ENCODE measurements at places on chromosomes 2 and 18.

GRCh38 chr2:68774569-68775271 lies 40.1 kb downstream of the ARHGAP25 start:
- DNase-seq: no peak

GRCh38 chr2:190254063-190254850 lies 65.4 kb downstream of the HIBCH start:
- DNase-seq: no peak

GRCh38 chr18:75544051-75544481 lies 116.6 kb upstream of the SMIM21 start:
- no peak for DNase-seq

- peak; percentile 58 for DNase-seq
Measured at GRCh38 chr2:54336136-54336976, 80.3 kb upstream of the TSPYL6 start.

DNA sequence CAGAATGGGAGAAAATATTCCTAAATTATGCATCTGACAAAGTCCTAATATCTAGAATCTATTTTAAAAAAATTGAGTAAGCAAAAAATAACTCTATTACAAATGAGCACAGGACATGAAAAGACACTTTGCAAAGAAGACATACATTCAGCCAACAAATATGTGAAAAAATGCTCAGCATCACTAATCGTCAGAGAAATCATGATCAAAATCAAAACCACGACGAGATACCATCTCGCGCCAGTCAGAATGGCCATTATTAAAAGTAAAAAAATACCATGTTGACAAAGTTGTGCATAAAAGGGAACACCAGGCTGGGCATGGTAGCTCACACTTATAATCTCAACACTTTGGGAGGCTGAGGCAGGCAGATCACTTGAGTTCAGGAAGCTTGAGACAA lies 63.5 kb downstream of the EVA1A start:
- DNase-seq: no peak

DNA sequence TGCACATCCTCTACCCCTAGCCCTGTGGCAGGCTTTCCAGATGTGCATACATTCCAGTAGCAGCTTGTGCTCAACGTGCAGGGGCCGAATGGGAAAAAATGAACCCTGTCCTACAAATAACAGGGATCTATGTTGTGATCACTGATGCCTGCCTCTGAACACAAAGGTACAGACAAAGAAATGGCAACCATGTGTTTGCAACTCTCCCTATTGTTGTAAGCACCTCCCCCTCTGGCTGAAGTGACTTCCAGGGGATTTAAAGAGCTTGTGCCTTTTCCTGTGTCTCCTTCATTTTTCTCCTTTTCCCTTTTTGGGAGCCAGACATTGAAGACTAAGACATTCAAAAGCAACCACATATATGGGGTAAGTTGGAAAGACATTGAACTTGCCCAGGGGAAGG lies 21.6 kb downstream of the ARHGAP25 start:
- DNase-seq: no peak

DNA sequence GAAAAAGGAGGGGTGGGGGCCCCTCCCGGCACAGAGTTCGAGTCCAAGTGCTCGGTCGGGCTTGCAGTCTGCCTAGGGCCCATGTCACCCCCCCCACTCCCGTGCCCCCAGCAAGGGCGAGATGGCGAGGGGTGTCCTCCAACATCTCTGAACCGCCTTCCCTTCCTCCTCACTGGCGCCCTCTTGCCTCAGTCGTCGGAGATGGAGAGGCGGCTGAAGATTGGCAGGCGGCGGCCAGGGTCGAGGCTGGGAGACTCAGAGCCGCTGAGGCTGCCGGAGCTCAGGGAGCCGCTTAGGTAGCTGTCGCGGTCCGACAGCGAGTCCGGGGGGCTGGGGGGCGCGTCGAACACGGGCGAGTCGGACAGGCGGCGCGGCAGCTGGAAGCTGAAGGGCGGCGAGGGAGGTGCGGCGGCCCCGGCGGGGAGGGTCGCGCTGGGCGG lies 2.3 kb downstream of the ZFP36L2 start:
- DNase-seq: peak; percentile 38

GRCh38 chr2:38421274-38422056 lies 44.4 kb upstream of the ATL2 start:
- no peak for DNase-seq

- DNase-seq: no peak
Measured at GRCh38 chr18:50360611-50361010, 14.2 kb upstream of the SKA1 start.

DNA sequence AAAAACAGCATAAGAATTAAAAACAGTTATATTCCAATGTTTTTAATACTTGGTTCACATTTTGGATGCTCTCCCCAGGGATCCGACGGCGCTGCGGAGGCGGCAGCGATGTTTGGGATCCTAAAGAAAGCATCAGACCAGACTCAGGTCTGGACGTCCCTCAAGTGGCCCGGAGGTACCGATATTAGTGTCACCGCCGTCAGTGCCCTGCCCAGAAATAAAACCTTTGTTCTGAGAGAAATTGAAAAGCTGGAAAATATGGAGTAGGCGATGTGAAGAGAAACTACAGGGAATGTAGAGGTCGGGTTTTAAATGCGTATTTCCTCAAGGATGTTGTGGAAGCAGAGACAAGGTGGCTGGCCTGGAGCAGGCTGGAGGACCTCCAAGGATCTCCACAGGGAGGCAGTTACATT lies 683 bp upstream of the TBC1D8 start:
- DNase-seq: no peak

- no peak for DNase-seq
Measured at GRCh38 chr2:66169076-66169475, 265.8 kb upstream of the MEIS1 start.

DNA sequence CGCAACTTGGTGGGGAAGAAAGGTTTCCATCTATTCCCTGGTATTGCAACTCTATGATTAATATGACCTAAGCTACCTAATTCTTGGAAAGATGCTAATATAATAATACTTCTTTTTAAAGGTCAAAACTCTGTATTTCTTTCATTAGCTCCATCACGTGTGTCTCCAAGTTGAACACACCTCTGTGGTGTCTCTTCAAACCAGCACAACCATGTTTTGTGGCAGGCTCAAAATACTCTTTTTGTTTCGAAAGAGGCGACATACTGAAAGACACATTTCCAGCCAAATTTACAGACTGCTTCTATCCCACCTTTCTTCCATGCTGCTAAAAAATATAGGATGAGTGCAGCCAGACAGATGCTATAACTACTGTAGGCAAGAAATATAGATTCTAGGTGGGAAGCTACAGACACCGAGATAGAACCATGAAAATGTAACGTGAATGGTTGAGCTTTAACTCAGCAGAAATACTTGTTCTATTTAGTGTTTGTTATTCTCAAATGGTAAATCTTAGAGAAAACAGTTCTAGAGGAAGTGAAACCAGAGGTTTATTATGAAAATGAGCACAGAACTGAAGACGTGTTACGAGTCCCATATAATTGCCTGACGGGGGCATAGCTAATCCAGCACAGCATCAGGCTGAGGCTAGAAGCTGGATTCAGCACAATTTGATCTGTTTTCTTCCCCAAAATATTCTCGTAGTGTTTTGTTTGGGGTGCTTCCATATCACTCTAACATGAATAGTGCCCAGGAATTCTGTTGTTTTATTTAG lies 991.5 kb upstream of the FANCL start:
- DNase-seq: no peak

DNA sequence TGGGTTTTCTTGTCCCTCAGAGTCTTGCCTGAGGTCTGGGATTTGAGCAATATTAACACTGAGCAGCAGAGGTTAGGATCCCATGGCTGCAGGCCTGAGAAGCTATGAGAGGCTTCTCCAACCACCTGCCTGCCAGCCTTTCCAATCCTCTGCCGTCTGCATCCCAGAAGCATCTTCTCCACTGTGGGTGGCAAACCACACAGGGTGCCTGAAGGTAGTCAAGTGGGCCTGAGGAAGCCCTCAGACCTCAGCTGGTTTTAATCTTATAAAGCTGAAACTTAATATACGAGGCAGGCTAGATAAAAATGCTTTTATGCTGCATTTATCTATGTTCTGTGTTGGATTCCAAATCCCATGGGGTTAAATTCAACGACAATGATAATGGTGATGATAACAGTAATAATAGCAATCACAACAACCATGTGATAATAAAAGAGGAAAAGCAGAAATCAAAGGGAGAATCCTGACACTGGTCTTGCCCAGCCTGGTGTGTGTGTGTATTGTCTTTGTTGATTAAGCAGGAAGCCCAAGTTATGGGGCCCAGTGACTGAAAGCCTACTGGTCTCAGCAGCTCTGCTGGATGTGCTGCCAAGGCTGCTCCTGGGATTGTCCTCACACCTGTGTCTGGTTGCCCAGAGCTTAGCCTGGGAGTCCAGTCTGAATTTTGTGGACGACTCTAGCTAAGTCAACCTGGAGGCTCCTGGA lies 59.7 kb upstream of the LDAH start:
- DNase-seq: no peak

DNA sequence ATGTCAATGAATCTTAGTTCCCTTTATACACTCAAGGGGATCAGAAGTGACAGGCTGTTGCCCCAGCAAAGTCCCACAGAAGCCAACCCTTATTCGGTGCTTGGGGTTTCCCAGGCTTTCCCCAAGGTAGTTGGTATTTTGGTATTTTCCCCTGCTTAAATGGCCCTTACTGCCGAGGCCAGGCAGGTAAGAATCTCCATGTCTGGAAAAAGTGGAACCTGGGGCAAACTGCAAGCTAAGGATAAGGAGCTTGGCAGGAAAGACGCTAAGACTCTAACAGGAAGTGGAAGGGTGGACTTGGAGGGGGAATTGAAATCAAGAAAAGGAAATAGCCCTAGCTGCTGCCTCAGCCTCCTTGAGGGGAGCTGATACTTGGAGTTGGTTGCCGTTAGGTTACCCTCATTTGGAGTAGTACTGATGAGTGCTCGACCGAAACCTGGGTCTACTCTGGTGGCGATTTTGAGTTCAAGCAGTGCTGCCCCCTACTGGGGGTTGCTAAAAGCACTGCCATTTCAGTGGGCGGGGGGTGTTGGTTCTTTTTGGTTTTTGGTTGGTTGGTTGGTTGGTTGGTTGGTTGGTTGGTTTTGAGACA lies 3.3 kb upstream of the GPBAR1 start:
- DNase-seq: no peak

DNA sequence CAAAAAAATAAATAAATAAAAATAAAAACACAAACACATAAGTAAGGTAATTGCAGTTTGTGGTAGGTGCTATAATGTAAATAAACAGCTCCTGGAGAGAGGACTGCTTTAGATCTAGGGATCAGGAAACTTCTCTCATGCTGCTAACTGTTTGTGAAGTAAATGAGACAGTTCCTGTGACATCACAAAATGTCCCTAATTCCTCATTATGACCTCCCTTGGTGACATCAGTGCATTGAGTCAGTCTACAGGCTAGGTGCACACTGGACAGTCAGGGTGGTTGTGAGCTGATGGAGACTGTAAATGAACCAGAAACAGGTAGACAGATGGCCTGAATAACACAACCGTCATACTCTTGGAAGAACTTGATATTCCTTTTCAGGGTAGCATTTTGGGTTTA lies 13.4 kb downstream of the ERICH2 start:
- DNase-seq: no peak

DNA sequence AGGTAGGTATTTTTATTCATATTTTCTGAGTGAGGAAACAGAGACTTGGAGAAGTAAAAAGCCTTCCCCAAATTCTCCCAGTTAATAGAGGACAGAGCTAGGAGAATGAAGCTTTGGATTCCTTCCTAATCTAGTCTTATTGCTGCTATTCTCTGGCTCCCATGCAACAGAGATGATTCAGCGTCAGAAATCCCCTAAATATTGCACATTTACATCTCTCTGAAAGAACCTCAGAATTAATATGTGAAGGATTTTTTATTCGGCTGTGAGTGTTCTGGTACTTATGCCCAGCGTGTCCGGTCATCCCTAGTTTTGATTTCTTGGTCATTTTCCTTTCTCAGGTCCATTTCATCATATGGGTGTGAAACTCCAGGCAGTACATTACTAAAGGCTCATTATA lies 91.2 kb upstream of the SESTD1 start:
- DNase-seq: no peak

DNA sequence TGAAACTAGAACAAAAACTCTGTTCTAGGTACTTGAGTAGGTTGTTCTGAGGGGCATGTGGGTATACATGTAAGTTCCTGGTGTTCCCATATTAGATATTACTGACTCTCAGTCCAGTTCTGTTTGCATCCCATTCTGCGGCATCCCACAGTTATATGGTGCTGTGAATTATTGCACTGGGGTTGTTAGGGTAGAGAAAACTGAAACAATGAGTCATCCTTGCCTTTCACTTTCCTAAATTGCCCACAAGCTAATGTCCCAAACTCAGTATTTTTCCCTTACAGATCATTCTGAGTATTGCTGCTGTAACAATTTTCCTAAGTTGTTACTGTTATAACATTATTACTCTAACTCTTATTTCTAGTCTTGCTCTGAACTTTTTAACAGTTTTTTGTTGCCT lies 3.0 kb downstream of the WDR75 start:
- peak; percentile 5 for DNase-seq

DNA sequence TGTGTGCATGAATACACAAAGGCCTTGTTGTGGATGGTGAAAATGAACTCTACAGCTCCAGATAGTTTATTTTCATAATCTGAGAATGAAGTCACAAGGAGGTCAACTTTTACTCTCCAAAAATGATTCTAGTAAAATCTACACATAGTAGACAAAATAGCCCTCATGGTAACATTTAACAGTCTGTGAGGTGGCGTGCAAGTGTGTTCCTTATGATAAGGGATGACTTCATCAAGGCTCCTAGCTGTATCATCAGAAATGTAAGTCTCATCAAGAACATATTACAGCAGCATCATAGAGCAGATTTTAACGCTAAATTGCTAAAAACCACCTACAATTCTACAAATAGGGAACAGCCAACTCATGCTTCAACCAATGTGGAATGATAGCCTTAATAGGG lies 72.3 kb upstream of the RIOK3 start:
- DNase-seq: no peak

DNA sequence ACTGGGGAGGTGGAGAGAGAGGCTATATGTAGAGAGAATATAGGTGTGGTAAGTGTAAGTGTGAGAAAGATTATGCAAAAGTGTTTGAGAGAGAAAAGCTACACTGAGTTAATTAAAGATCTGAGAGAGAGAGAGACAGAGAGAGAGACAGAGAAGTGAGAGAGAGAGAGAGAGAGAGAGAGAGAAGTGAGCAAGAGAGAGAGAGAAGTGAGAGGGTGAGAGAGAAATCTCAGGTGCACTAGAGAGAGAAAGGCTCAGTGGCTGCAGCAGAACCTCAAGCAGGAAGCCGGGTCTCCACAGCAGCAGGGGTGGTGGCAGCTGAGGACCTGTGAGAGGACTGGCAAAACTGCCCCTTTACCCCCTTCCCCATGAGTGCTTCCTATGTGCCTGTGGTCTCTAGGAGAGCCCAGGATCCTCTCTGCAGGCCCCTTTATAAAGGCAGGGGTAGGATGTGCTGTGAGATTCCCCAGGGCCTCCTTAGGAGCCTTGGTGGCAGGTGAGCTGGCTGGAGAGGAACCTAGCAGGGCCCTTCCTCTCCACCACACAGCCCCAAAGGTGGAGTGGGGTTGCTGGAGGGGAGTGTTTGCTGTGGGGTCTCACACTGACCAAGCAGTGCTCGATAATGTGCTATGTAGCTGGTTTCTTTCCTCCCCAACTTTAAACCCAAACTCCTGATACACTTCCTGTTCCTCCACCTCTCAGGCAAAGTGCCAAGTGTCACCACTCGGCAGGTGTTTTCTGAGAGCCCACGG lies 52.6 kb downstream of the SLC4A5 start:
- no peak for DNase-seq
